ENCODE measurements at places on chromosomes 6 and 20.

- DNase-seq = no peak
Measured at GRCh38 chr20:12383821-12384220, 466.1 kb downstream of the BTBD3 start.

- DNase-seq = no peak
Measured at GRCh38 chr6:114000069-114000468, 29.1 kb upstream of the HDAC2 start.

DNA sequence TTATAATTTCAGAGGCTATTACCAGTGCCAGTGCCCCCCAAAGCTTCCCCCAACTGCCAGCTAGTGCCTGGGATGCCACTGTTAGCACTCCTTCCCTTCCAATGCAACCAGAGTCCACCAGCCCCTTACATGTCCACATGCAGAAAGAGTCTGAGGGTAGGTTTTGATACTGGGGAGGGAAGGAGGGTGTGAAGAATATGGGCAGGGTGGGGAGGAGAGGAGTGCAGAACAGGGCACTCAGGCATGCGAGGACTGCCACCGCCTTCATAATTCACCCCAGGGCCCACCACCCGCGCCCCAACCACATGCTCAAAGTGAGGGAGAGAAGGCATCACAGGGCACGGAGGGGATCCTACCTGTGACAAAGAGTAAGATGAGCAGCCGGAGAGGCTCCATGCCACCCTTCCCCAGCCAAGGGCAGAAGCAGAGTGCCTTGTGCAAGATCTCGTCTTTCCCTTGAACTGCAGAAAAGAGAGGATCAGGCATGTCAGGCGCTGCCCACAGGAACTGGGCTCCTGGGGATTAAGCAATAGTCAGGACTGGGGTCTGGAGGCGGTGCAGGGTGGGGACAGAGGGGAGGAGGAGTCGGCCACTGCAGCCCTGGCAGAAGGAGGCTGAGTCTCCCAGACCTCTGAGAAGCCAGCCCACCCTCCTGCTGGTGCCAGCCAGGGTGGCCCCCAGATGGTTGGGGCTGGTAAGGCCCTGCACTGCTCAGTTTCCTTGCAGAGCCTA is at the start of gene TREM2:
Gene TREM2, minus strand, starts transcription at position 430 of the 732 bp plus-strand sequence. Its CDS starts 34 bp downstream, at position 396.
- no peak for DNase-seq

DNA sequence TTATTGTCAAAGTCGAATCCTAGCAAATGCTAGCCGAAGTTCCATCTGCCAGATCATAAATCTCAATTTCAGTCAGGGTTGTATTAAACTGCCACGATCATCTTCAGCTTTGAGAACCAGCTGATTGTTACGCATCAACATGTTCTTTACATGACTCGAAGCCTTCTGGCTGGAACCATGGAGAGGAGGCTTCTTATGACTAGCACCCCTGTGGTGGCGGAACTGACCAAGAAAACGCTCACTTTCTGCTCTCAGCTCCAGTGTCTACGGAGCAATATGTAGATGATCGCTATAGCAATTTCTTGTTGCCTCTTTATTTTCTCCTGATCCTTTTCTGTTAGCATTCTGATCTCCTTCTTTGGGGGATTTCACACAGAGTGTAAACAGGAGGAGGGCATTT is 479.4 kb upstream of the SLC35B3 start:
- no peak for DNase-seq

DNA sequence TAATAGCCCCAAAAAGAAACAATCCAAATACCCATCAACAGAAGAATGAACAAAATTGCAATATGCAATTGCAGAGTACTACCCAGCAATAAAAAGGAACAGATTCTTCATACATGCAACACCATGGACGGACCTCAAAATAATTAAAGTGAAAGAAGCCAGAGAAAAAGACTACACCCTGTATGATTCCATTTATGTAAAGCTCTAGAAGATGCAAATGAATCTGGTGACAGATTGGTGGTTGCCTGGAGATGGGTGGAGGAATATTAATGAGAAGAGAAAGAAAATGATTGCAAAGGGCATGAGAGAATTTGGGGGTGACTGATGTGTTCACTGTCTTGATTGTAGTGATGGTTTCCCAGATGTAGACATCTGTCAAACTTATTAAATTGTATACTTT is 51.8 kb downstream of the HECA start:
- no peak for DNase-seq

- no peak for DNase-seq
Measured at GRCh38 chr6:34543421-34543820, 12.7 kb downstream of the SPDEF start.

- no peak for DNase-seq
Measured at GRCh38 chr6:152499931-152500330, 137.2 kb downstream of the SYNE1 start.

- DNase-seq = no peak
Measured at GRCh38 chr20:4415281-4415680, 306.4 kb upstream of the PRND start.

- DNase-seq = no peak
Measured at GRCh38 chr20:23613676-23614075, 8.0 kb upstream of the CST9 start.

DNA sequence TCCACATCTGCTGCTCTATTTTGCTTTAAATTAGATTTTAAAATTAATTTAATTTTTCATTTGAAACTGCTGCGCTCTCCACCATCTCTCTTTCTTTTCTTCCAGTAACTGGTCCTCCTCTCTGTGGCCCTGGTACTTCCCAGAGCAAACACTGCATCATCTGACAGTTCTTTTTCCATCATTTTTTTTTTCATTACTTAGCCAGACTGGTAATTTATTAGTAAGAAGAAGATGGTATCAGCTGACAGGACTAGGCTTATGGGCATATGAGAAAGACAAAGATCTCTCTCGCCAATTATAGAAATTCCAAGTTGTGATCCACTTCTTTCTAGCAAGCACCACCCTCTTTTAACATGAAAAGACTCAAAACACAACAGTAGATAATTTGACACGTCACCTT is 73.7 kb upstream of the FAM184A start:
- DNase-seq = no peak

Measured in NCI-H2081 (cell line).